ENCODE measurements at places on chromosomes 3 and 15. TPM values are rescaled to one million over a fixed set of nuclear protein-coding genes. Genes with fewer than 3 reads are reported as not detected.

SLC2A2 gene
- not detected for polyA plus RNA-seq

DUOX2 gene
- not detected for polyA plus RNA-seq

LRRN1 gene
- 1.0 TPM for polyA plus RNA-seq

PRKCI gene
- polyA plus RNA-seq: 5.0 TPM

ISLR gene
- not detected for polyA plus RNA-seq

CCR3 gene
- polyA plus RNA-seq: not detected

CADM2 gene
- polyA plus RNA-seq: not detected

EOMES gene
- not detected for polyA plus RNA-seq

NPRL2 gene
- 17.9 TPM for polyA plus RNA-seq

TMEM158 gene
- 0.17 TPM for polyA plus RNA-seq

SERINC4 gene
- 1.7 TPM for polyA plus RNA-seq

ENTPD3 gene
- polyA plus RNA-seq: not detected

ALDH1L1 gene
- polyA plus RNA-seq: not detected

RBP2 gene
- polyA plus RNA-seq: not detected

LRTM1 gene
- not detected for polyA plus RNA-seq

ACVR2B gene
- polyA plus RNA-seq: 0.05 TPM

ADCY5 gene
- polyA plus RNA-seq: not detected

CCR1 gene
- 0.38 TPM for polyA plus RNA-seq

KBTBD13 gene
- not detected for polyA plus RNA-seq

KNG1 gene
- not detected for polyA plus RNA-seq

ONECUT1 gene
- polyA plus RNA-seq: not detected

AHSG gene
- not detected for polyA plus RNA-seq

ST8SIA2 gene
- polyA plus RNA-seq: not detected

TMEM212 gene
- not detected for polyA plus RNA-seq

HDC gene
- not detected for polyA plus RNA-seq

SCAANT1 gene
- polyA plus RNA-seq: not detected

DHX36 gene
- polyA plus RNA-seq: 20.5 TPM

MAP6D1 gene
- not detected for polyA plus RNA-seq

CAPN3 gene
- polyA plus RNA-seq: not detected

CP gene
- 0.36 TPM for polyA plus RNA-seq

C3orf33 gene
- polyA plus RNA-seq: 5.9 TPM

TTC21A gene
- 3.8 TPM for polyA plus RNA-seq

ESYT3 gene
- polyA plus RNA-seq: not detected

UBE2Q2 gene
- polyA plus RNA-seq: 15.7 TPM

ROPN1 gene
- polyA plus RNA-seq: not detected

OSTN gene
- not detected for polyA plus RNA-seq
